ENCODE measurements at places on chromosomes 13 and 19.

DNA sequence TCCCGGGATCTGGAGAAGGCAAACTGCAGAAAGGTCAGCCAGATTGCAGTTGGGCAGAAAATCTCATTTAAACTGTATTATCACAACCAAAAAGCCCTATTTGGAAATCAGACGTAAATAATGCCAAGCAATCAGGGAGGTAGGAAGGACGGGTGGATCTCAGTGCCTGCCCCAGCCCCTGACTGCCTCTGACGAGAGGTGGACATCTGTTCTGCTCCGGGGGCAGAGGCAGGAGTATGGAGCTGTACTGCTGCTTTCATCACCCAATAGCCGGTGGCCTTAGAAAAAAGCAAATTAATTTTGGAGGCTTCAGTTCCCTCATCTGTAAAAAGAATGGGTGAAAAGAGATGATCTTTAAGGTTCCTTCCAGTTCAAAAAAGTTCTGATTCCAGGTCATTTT lies 43.6 kb upstream of the WASF3 start:
- no peak for DNase-seq

DNA sequence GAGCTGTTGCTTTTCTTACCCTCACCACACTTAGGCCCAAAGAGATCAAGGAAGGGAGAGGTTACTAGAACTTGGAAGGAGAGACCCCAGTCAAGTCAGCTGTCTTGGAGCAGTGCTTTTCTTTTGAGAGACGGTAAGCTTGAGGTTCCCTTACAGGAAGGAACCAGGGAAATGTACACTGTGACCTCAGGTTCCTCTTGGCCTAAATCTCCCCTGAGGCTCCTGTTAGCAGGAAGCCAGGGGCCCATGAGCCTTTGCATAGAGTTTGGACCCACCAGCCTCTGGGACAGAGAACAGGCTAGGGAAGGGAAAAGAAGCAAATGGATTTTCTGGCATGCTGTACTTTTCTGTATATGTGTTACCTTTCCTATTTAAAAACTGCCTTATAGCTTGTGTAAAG lies 5.9 kb upstream of the GPR18 start:
- DNase-seq: no peak

- no peak for DNase-seq
These were observed 639.0 kb upstream of the PRR20A start for GRCh38 chr13:56501750-56502149.

DNA sequence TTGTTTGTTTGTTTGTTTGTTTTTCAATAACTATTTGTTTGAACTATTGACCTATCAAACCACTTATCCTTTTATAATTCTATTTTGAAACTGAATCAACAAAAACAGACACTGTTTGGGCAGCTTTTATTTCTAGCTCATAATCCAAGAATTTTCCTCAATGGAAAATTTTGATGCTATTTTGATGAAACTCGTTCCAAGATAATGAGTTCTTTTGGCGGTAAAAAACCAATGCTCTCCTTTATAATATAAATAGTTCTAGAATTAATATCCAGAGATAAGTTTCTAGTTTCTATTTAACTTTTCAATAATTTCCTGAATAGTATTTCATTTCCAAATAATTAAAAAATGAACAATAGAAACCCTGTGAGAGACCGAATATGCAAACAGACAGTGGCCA lies 146.5 kb upstream of the EDNRB start:
- DNase-seq: no peak

- DNase-seq: no peak
These were observed 20.4 kb downstream of the MISP start for GRCh38 chr19:771332-771785.

GRCh38 chr19:20151617-20152145 lies 15.3 kb upstream of the ZNF486 start:
- DNase-seq: no peak

- DNase-seq: no peak
These were observed 7.1 kb downstream of the TEKTIP1 start for GRCh38 chr19:3546119-3546518.

- DNase-seq: no peak
These were observed 149.8 kb upstream of the FREM2 start for GRCh38 chr13:38537051-38537450.

GRCh38 chr19:47095476-47096099 lies 18.0 kb downstream of the ZC3H4 start:
- DNase-seq: no peak

GRCh38 chr13:70394031-70394548 lies 285.8 kb upstream of the KLHL1 start:
- no peak for DNase-seq

- DNase-seq: no peak
These were observed 67.7 kb upstream of the STARD13 start for GRCh38 chr13:33353210-33353609.

GRCh38 chr13:32153056-32153455 lies 121.5 kb downstream of the FRY start:
- DNase-seq: no peak

DNA sequence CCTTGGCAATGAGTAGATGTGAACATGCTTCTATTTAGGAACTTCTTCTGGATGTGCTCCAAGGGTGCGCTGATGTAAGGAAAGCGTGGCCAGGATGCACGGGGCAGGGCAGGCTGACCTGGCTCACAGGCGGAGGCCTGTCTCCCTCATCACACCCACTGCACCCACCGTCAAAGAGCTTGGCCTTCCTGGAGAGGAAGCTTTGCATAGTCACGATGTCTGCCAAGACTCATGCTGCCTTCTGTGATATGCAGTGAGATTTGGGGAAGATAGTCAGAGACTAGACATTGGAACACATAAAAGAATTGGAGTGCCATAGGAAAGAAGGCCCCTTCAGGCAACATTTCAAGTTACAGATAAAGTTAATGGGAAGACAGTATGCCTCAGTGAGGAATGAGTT lies 82.0 kb downstream of the MYO16 start:
- DNase-seq: no peak

- DNase-seq: no peak
These were observed 349.5 kb downstream of the TSHZ3 start for GRCh38 chr19:30999726-31000125.

DNA sequence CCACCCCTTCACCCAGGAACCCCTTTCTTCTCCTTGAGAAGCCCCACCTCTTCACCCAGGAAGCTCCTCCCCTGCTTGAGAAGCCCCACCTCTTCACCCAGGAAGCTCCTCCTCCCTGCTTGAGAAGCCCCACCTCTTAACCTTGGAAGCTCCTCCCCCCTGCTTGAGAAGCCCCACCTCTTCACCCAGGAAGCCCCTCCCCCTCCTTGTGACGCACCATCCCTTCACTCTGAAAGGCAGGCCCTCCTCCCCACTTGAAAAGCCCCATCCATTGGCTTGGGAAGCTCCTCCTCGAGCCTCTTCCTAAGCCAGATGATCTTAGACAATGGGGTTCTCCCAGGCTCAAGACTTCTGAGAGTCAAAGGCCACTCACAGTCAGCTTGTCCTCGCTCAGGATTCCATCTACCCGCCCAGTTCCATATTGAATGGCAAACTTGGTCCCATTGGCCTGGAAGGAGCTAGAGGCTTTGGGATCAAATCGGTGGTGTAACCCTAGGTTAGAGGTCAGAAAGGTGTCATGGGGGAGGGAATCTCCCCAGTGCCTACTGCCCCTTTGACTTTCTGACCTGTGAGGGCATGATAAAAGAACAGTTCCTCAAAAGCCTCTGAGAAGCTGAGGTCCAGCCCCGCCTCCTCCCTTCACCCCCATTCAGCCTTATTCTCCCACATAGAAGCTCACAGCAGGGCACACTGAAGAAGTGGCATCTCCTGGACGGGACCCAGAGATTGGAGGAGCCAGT lies 4.0 kb downstream of the NAPSA start:
- no peak for DNase-seq

GRCh38 chr13:55967055-55967454 lies 1173.7 kb upstream of the PRR20A start:
- DNase-seq: no peak

GRCh38 chr19:33235996-33236350 lies 10.3 kb upstream of the SLC7A10 start:
- DNase-seq: no peak

- DNase-seq: no peak
These were observed 348.1 kb downstream of the FOXO1 start for GRCh38 chr13:40318366-40318765.

GRCh38 chr19:52535771-52536447 lies 8.4 kb downstream of the ZNF808 start:
- no peak for DNase-seq

DNA sequence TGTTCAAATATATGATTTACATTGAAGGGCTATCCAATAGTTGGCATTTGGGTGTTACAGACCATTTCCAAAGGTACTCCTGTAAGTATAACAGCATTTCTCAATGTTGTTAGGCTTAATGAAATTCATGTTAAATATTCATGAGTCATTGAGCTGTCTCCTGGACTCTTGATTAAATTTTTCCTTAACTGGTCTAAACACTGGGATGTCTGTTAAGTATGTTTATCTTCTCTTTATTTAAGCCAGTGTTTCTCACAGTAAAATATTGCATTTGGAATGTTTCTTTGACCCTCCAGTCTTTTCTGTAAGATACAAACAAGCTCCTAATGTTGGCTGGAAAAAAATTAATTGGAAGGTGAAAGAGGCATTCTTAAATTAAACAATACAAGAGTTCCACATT lies 402.5 kb upstream of the HTR2A start:
- DNase-seq: no peak

- DNase-seq: no peak
These were observed 55.7 kb downstream of the COL4A1 start for GRCh38 chr13:110251193-110251819.

DNA sequence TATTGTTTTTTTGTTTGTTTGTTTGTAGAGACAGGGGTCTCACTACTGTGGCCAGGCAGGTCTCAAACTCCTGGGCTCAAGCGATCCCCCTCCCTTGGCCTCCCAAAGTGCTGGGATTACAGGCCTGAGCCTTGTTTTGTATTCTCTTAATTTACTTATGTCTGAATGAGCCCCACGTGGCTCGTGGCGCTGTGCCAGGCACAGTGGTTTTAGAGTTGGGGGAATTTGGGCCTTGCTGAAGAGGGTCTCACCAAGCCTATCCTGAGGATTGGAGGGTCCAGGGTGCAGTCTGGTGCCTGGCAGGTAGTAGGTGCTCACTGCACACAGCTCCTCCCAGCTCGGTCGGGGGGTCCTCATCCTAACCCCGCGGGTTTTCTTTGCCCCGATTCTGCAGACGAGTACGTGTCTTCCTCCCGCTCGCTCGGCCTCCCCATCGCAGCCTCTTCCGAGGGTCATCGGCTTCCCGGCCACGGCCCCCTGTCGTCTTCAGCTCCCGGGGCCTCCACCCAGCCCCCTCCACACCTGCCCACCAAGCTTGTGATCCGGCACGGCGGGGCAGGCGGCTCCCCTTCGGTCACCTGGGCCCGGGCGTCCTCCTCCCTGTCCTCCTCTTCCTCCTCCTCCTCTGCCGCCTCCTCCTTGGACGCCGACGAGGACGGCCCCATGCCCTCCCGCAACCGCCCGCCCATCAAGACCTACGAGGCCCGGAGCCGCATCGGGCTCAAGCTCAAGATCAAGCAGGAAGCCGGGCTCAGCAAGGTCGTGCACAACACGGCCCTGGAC lies 12.1 kb upstream of the EHD2 start:
- DNase-seq: no peak

- no peak for DNase-seq
These were observed 4.6 kb downstream of the AXL start for GRCh38 chr19:41223431-41224234.

DNA sequence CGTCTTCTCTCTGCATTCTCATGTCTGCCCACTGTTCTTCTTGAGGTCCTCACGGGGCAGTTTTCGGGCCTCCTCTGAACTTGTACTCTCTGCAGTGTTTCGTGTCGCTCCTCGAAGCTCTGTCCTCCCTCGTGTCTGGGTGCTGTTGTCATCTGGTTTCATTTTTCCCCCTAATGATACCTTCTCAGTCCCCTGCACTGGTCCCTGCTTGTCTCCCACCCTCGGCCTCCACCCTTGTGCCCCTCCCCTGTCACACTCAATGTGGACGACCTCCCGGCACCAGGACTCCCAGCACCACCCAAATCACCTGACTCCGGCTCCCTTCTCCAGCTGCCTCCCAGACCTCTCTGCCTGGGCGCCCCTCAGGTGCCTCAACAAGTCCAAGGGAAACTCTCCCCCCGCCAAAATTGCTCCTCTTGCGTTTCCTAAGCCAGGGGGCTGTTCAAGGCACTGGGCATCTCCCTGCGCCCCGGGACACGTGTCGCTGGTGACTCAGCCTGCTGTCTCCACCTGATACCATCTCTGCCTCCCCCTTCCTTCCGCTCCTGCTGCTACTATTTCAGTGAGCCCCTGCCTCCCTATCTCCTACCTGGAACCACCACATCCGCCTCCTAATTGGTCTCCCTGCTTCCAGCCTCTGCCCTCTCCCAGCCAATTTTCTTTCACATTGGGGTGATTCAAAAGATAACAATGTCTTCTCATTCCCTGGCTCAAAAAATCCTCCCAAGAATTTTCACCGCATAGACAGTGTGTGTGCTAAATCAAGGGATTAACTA lies 49.5 kb downstream of the RFX2 start:
- DNase-seq: no peak

DNA sequence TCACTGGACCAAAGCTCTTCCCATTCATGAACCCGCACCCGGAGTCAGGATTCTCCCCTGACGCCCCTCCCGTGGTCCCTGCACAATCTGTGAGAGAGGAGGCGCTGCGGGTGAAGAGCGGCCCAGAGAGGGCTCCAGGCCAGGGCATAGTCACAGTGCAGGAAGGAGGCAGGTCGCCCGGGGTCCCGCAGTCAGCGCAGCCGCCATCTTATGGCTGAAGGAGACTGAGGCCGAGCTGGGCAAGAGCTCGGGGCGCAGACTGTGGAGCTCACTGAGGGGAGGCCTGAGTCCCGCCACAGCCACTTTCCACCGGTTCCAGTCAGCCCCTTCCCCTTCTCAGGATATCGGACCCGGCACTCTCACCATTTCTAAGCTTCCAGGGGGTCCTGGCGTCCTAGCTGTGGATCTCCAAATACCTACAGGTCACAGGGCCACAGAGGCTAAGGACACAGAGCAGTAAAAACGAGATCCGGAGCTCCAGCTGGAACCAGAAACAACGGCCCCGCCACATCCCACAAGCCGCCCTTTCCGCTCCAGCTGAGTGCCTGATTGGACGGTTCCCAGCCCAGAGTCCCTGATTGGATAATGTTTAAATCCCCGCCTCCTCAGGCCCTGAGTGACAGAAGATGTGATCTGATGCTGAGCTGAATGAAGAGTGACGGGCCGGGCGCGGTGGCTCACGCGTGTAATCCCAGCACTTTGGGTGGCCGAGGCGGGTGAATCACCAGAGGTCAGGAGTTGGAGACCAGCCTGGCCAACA lies at the start of gene ZNF99:
TSS of gene ZNF99 (minus strand) at position 501 of the 760 bp plus-strand sequence. CDS start at position 366, 135 bp downstream.
- DNase-seq: no peak

GRCh38 chr19:2945575-2946184 lies 909 bp upstream of the ZNF77 start:
- no peak for DNase-seq

- DNase-seq: no peak
These were observed 20.0 kb downstream of the CRYL1 start for GRCh38 chr13:20505405-20506366.

All from cortex of kidney (tissue), 1 donor.